ENCODE measurements at places on chromosomes 6 and 20. TPM values are rescaled to one million over a fixed set of nuclear protein-coding genes. Genes with fewer than 3 reads are reported as not detected.

Gene LYRM4
- 19.8 TPM for total RNA-seq

Gene WTAP
- 53.7 TPM for total RNA-seq

DNA sequence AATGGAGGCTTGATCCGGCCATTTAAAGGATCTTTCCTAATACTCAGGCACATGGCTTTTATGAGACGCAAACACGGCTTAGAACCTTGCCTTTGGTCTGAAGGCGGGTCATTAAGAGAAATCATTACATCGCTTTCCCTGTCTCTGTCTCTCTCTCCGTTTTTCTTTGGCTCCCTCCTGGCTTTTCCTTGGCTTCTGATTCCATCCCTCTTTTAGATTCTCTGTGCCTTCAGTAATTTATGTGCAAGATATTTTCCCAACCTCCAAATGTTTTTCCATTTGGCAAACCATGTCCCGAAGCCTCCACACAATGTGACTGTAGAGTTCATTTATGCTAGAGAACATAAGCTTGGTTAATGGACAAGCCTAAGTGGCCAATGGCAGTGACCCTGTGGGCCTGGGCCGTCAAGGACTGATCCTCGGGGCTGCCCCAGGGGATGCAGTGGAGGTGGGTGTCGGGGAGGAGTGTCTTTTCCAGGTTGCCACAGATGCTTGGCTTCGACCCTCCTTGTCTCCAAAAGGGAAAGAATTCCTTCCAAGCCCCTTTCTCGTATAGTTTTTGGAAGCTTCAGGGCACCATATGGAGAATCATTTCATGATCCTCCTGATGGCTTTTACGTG lies 157.0 kb downstream of the SCML4 start:
- DNase-seq = no peak

- no peak for DNase-seq
Observed at GRCh38 chr6:44925100-44925739, 402.9 kb upstream of the RUNX2 start.

Gene CST7
- total RNA-seq = 3.3 TPM

DNA sequence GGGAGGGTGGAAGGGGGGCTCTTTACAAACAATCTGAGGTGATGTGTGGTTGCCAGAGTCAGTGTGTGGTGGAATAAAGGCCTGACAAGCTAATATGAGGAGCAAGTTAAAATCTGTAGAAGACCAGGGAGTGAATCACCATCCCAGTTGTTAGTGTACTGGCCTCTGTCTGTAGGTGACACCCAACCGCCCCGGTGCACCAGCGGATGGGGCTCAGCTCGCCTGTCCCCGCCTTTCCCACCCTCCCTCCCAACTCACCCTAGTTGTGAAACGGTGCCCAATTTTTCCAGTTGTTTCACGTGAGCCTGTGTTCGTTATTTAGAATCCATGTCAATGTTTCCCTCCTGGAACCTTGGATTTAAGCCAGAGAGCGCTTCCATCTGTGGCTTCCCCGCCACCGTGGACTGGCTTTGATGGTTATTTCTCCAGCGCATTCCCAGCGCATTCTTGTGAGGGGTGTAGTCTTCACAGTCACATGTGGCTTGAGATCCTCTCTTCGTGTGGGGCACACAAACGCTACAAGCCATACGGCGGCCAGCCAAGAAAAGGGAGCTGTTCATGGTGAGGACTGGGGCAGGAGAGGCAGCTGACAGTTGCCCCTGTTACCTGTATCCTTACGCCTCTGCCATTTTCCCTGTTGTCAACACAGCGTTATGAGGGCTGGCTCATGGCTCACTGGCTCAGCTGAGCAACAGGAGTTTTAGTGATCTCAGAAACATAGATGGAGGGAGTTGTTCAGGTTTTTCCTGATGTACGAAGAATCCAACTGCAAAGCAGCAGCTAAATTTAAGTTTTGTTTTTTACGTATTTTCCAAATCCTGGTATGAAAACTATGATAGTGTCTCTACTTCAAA lies 137.6 kb downstream of the ZDHHC14 start:
- no peak for DNase-seq

GRCh38 chr6:48667797-48668196 lies 556.8 kb upstream of the PTCHD4 start:
- DNase-seq = no peak

Gene NFS1
- total RNA-seq = 62.9 TPM

Gene NDRG3
- total RNA-seq = 29.9 TPM

DNA sequence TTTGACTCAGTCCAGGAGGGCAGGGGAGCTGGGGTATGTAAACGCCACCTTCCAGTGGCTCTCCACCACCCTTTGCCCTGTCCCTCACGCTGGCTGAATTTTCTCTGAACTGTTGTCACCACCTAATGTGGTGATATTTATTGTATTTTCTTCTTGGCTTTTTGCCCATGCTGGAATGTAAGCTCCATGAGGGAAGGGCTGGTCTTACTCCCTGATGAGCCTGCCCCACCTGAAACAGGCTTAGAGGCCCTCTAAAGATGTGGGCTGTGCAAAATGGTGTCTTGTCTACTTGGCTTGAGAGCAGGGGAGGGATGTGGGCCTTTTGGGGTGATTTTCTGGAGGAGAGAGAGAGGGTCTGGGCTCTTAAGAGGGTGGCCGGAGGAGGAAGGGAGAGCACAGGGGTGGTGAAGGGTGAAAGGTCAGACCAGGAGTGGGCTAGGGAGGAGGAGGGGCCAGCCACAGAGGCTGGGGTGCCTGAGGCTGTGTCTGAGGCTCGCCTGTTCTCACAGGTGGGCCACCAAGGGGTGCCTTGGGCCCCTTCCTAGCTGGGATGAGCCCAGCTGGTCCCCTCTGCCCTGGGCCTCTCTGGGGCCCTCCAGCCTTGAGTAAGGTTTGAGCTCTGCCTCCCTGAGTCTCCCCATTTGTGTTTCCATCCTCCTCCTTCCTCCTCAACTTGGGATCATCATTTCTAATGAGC lies 37.3 kb downstream of the SPDEF start:
- no peak for DNase-seq

DNA sequence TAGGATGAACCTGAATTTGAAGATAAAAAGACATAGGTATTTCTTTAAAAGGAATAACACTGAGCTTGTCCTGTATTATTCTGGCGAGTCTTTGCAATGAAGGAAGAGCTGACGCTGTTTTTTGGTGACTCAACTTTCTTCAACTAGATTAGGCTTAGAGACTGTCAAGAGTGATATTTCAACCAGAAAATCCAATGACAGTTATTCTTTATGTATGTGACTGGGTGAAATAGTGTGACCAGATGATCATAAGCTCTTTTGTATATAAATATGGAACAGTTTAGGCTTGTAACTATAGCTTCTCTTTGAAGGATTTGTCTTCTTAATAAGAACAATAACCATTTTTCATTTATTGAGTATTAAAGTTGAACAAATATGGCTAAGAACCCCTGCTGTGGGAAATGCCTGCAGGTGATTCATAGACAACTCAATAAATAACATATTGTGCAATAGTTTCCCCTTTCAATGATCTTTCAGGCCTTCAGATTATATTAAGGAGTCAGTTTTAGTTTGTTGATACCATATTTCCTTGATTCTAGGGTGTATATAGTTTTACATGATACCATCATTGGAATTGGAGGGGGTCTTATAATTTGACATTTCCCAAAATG lies 265.6 kb upstream of the JAG1 start:
- DNase-seq = no peak

- no peak for DNase-seq
Observed at GRCh38 chr6:5174244-5174643, 86.5 kb downstream of the LYRM4 start.

GRCh38 chr6:96016334-96017069 lies 728 bp downstream of the FUT9 start:
- no peak for DNase-seq

GRCh38 chr6:150008588-150008987 lies 16.7 kb downstream of the RAET1L start:
- DNase-seq = no peak

DNA sequence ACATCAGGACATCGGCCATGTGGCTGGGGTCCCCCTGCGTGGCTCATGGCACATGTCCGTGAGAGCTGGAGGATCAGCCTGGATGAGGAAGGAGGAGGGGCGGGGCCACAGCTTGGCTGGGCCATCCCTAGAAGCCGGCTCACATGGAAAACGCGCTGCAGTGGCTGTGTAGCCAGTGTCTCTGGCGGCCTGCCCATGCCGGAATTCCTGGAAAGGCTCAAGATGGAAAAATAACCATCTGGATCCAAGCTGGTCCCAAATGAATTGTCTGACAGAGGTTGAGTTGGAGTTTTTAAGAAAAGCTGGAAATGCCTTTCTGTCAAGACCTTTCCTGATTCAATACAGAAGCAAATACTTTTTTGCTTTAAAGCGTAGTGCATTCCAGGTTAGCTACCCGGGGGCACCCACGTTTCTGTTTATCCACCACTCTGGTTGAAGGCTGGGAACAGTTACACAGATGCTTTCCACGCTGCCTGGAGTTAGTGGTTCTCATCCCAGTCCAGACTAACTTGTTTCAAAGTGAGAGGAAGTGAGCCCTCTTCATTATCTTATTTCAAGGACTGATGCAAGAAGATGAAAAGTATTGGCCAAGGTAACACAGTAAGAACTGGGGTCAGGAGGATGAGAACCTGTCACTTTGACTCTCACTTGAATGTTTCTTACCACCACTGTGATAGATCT lies 99.0 kb downstream of the GMPR start:
- peak; percentile 96 for DNase-seq

Gene SNRPB
- total RNA-seq = 78.5 TPM

- DNase-seq = no peak
Observed at GRCh38 chr6:24931718-24932691, 3.8 kb downstream of the RIPOR2 start.

DNA sequence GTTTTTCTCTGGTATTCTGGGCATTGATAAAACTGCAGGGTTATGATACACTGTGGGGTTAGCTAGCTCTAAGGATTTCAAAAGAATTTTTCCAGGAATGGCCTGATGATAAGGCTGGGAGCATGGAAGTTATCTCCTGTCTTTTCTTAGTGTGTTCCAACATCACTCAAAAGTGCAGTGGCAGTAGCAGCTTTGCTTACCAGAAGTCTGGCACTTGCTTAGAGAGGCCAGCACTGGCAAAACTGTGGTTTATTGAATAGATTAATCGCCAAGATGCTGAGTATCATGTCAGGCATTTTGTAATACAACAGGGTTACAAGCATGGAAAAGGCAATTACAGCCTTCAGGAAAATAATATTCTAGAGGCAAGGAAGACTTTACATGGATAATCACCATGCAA lies 719.5 kb upstream of the GJE1 start:
- DNase-seq = peak; percentile 28

GRCh38 chr6:32432050-32432450 lies 7.6 kb upstream of the HLA-DRA start:
- DNase-seq = no peak

- no peak for DNase-seq
Observed at GRCh38 chr6:67759001-67759400, 876.1 kb upstream of the ADGRB3 start.

DNA sequence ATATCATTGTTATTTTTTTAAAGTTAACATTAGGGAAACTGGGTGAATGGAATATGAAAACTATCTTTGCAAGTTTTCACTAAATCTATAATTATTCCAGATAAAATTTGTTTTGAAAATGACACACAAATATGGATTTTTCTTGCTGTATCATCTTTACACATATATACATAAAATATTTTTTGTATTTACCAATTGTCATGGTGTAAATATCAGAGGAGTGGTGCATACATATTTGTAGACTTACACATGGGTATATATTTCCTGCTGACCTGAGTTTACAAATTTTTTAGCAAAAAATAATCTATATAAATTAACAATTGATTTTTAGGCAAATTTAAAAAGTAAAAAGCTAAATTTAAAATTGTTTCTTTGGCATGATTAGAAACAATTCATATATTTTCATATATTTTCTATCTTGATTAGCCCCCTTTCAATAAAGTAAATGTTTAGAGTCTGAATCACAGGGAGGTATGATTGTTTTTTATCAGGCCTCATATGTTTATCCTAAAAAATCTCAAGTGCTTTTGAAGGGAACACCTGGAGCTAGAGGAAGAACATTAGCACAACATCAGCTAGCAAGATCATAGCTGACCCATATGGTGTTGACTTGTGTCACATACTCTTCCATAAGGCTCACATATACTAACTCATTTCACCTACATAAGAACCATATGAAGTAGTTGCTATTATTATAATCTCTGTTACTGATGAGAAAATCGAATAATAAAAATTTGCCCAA lies 671.8 kb upstream of the GJE1 start:
- DNase-seq = no peak

Gene HDAC2
- total RNA-seq = 23.8 TPM

DNA sequence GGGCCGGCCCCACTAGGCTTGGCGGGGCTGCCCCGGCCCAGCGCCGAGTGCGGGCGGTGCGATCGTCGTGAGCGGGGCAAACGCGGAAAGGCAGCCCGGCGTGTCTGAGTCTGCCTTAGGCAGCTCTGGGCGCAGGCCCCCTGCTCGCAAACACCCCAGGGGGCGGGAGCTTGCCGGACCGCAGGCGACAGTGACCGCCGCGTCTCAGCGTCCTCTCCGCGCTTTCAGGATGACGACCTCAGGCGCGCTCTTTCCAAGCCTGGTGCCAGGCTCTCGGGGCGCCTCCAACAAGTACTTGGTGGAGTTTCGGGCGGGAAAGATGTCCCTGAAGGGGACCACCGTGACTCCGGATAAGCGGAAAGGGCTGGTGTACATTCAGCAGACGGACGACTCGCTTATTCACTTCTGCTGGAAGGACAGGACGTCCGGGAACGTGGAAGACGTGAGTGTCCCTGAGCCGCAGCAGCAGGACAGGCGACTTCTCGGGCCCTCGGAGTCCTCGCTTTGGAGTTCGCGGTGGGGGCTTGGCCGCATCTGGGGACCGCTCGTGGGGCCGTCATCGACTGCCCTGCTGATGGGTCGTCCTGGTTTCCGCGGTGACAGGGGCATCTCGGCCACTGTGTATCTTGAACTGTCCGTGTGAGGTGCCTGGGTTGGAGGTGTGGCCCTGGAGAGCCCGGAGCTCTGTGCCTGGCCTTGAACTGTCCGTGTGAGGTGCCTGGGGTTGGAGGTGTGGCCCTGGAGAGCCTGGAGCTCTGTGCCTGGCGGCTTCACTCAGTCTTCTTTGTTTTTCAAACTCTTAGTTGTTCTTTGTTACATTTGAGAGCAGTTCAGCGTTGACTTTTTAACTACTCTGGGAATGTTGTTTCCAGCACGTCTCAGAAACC lies 786 bp downstream of the ADRM1 start:
- DNase-seq = no peak

- no peak for DNase-seq
Observed at GRCh38 chr6:146359131-146359530, 184.5 kb upstream of the RAB32 start.
